ENCODE measurements at places on chromosomes 11 and 22.

DNA sequence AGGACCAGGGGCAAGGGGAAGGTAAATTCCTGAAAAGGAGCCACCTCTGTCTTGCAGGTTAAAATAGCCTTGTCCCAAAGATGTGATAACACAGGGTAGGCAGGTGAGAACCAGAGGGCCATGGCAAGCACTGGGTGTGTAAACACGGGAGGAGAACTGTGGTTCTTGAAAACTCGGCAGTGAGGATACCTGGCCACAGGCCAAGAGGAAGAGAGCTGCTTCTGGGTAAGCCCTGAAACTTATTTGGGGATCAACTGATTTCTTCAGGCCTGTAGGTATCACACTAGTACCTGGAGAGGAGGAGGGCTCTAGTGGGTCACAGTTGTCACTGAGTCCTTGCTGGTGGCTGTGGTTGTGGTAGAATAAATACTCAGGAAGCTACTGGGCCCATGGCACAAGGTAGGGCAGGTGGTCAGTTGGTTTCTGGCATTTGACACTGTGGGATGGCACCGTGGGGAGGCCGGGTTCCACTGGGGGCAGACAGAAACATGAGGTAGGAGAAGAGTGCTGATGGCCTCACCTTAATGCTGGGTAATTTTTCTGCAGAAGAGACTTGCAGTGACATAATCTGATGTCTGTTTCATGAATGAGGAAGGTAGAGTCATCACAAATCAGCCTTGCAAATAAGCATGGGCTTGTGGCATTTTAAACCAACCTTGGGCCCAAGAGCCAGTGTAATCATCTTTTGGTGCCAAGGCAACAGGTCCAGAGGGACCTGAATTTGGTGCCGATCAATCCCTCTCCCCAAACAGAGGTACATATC lies 22.0 kb downstream of the AMPD3 start:
- DNase-seq, result no peak

DNA sequence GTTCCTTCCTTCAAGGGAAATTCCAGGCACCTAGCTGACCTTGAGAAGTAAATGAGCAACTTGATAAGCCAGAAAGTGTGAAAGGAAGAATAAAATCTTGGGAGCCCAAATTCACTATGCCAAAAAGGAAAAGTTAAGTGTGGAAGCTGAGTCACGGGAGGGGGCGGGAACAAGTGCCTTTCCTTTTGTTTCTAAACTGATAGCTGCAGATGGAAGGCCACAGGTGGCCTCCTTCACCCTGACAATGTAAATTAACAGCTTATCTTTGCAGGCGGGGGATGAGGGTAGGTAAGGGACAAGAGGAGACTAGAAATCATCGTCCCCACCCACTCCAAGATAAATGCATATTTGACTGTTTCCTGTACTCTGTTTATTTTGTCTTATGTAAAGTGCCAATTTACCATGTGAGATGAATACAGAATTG lies 36.4 kb upstream of the TREH start:
- no peak for DNase-seq

- no peak for DNase-seq
Observed at GRCh38 chr11:113831314-113831713, 44.1 kb downstream of the USP28 start.

DNA sequence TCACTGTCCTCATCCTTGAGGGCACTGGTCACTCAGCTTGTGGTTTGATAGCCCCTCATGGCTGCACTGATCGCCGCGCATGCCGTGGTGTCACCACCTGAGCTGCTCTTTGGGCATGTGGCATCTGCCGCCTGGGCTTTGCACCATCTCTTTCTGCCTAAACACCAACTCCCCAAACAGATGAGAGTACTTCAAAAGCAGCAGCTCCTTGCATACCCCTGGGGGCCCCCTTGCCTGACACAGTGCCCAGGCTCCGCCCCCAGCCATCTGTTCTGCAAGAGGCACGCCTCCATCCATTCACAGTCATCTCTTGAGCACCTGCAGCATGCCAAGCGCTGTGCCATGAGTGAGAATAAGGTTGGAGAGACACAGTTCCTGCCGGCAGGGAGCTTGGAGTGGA lies 104.5 kb upstream of the B3GAT1 start:
- DNase-seq, result no peak

DNA sequence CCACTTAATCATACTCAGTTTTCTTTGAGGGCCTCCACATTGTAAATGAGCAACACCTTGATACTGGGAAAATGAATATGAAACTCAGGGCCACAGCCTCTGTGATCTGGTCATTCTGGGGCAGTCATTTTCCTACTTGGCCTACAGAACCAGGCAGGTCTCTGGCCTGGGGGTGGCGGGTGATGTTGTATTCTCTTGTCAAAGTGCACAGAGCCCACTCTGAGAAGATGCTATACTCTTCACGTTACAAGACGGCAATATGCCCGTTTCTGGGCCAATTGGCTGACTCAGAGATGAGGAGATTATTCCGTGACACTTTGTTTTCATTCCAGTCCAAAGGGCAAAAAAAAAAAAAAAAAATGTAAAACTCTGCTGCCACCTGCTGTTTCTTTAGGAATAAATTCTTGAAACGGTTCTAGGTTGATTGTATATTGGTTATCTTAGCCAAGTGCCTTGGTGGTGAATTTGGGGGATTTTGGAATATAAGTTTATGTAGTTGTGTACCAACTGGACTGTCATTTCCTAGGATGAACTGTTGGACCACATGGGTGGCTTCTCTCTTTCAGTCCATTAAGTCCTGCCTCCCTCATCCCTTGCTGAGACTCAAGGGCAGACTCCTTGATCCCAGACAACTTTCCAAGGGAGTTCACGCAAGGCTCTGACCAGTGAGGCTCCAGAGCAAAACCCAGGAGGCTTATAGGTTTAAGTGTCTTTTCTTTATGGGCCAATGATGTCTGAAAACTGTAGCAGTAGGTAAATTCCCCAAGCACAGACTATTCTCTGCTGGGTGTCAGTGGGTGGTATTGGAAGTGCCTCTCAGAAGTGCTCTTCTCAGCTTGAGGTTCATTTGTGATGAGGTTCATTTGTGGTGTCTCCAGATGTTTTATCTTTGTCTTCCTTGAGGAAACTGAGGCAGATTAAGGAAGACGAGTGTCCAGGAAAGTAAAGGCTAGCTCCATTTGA lies 18.2 kb downstream of the ADM start:
- peak; percentile 45 for DNase-seq

DNA sequence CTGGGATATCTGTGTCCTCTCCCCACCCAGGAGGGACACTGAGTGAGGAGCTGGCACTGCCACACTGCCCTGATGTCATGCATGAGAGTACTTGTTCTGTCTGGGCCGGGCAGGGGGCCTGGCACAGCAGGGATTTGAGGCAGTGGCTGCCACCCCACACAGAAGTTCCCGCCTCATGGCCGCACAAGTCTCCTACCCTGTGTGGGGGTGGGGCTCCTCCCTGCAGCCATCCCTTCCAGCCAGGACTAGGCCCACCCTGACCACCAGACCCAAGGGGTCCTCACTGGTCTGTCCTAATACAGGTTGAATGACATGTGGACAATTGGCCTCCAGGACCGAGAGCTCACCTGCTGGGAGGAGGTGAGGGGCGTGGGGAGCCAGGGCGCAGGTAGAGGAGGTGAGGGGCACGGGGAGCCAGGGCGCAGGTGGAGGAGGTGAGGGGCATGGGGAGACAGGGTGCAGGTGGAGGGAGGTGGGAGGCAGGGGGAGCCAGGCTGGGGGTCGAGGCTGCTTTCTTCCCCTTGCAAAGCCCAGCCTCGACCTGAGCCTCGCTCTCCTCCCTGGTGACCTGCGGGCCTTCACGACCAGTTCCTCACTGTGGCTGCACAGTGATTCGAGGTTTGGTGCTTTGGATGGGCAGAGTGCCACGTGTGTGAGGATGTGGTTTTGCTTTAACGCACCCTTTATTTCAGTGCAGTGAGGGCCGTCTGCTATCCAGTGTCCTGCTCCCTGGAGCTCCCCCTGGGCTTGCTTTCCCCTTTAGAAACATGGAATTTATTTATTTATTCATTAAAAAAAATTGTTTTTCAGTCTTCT lies 7.4 kb downstream of the LZTR1 start:
- no peak for DNase-seq

DNA sequence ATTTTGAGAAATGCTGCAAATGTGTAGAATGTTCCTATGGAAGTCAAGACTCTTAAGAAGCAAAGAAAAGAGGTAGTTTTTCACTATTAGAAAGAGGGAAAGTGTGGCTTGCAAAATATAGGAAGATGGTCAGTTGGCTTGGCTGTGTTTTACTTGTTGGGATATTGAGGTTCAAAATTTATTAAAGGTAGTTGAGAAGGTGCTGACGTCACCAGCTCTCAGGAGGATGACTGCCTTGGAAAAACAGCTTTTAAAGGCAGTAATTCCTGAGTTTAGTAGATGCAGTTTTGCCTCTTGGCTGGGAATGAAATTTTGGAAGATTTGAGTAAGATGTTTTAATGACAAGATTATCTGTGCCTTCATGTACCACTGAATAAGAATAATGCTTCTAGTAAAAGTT lies 336 bp downstream of the OR4D9 start:
- no peak for DNase-seq

- DNase-seq, result no peak
Observed at GRCh38 chr11:65260756-65261590, 789 bp upstream of the POLA2 start.

DNA sequence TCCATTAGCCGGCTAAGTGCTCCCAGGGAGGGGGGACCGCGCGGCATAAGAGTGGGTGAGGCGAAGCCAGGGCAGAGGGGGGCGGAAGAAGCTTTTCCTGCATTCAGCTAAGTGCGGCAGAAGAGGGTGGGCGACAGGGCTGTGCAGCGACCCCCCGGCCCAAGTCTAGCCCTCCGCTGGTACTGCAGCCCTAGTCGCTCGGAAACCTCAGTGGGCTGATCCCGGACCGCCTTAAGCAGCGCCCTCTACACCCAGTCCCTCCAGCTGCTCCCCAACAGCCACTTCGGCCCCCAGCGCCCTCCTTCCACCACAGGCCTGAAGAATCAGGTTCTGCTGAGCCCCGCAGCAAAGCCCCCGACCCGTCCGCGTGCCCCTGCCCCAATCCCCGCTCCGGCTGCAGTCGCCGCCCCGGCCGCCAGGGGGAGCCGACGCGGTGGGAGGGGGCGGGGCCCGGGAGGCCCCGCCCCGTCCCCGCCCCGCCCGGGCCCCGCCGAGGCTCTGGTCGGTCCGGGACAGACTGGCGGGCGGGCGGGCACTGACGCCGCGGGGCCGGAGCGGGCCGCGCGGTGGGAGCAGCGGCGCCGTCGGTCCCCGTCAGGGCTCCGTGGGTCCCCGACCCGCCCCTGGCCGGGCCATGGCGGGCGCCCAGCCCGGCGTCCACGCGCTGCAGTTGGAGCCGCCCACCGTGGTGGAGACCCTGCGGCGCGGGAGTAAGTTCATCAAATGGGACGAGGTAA lies at the start of gene PLCB3:
Gene PLCB3 (plus strand): TSS at position 515 of the 737 bp plus-strand sequence. CDS start 120 bp downstream, at position 635.
- DNase-seq, result peak; percentile 61

GRCh38 chr11:30992513-30992849 lies 377.1 kb downstream of the DCDC1 start:
- no peak for DNase-seq

DNA sequence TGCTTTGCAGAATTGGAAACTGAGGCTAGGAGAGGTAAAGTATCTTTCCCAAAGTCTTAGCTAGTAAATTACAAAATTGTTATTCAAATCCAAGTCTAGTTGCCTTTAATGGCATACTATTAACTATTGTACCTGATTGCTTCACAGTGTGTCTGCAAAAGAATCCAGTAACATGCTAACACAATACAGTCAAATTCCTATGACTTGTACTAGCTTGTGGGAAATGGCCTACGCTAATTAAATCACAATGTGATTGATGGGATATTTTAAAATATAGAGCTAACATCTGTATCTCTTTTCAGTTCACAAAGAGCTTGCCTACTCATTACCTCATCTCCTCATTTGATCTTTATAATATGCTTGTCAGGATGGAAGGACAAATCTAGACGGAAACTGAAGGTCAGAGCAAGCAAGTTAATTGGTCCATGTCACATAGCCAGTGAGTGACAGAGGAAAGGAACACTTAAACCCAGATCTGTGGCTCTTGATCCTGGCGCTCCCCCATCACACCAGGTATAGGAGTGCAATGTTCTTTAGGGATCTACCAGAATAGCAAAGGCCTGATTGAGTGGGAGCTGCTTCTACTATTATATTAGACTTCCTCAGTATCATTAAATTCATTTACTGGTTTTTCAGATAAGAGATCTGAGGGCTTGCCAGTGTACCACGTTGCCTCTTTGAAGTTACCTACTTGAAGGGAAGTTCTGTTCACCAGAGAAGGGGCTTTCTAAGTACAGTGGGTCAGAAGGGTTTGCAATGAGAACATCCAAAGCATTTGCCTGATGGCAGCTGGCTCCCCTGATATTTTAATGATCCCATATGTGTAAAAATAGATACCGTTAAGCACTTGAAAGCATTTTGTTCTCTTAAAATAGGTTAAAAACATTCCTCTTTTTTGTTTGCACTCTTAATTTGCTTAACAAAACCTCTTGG lies 213.6 kb upstream of the SESN3 start:
- no peak for DNase-seq

- DNase-seq, result peak; percentile 64
Observed at GRCh38 chr11:14644226-14645014, 816 bp downstream of the PDE3B start.

- DNase-seq, result peak; percentile 82
Observed at GRCh38 chr11:112279901-112280267, 19.2 kb upstream of the PLET1 start.

Measured in CD4-positive, alpha-beta T cell treated with Interleukin-6 for 4 hours (primary cell).